ENCODE measurements at places on chromosomes 7 and 10.

- DNase-seq = no peak
Observed at GRCh38 chr7:155785536-155785935, 26.7 kb downstream of the SHH start.

DNA sequence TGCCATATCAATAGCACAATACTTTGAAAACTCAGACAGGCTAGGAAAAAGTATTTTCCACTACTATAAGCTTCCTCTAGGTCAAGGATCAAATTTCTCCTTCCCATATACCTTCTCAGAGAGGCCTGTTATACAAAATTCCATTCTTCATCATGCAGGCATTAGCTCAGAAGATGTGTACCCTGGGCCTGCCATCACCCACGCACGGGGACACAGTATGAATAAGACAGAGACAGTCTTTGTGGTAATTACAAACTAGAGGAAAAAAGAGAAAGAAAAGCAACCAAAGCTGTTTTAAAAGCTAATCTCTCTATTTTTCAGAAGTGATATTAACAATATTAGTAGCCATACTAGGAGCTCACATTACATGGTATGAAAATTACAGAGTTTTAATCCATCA is 236.8 kb upstream of the AOAH start:
- no peak for DNase-seq

- no peak for DNase-seq
Observed at GRCh38 chr7:93014410-93014809, 103.4 kb downstream of the SAMD9 start.

DNA sequence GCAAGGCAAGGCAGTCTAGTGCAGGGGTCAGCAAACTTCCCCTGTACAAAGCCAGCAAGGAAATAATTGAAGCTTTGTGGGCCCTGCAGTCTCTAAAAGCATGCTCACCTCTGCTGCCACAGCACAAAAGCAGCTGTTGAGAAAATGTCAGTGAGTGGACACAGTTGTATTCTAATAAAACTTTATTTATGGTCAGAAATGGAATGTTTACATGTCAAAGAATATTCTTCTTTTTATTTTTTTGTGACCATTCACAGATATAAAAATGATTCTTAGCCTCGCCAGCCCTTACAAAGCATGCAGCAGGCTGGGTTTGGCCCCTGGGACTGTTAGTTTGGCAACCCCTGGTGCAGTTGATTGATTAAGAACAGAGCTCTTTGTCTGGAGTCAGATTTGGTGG is 192.4 kb downstream of the BUB3 start:
- no peak for DNase-seq

DNA sequence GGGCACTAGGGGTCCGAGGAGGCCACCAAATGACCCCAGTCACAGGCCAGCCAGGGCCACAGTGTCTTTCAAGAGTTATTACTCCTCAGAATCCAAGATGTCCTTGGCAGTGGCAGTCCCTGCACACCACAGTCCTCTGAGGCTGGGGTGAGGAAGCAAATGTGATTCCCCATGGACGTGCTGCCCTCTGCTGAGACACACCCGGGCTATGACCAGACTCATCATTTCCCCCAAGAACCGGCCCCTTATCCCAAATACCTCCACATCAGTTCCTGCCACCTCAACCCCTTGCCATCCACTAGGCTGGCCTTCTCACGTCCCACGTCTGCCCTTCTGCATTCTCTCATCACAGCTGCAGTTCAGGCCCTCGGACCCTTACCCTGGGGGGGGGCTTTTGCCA is 5.0 kb downstream of the PRKAG2 start:
- DNase-seq = no peak

DNA sequence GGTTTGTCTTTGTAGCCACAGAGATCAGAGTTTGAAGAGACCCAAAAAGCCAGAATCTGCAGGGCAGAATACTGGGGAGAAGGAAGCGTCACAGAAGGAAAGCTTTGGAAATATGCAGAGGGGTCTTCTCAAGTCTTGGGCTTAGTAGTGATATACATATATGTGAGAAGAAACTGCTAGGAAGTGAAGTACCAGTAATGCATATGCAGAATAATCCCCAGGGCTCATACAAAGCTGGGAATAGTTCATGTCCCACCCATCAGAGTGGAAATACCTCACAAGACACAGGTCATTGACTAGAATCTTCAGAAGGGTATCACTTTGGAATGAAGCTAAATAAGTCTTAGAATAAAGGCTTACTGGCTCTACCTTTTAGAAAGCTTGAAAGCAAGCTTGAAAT is 39.6 kb downstream of the C10orf71 start:
- no peak for DNase-seq

- DNase-seq = no peak
Observed at GRCh38 chr10:101284101-101284743, 55.0 kb upstream of the LBX1 start.

DNA sequence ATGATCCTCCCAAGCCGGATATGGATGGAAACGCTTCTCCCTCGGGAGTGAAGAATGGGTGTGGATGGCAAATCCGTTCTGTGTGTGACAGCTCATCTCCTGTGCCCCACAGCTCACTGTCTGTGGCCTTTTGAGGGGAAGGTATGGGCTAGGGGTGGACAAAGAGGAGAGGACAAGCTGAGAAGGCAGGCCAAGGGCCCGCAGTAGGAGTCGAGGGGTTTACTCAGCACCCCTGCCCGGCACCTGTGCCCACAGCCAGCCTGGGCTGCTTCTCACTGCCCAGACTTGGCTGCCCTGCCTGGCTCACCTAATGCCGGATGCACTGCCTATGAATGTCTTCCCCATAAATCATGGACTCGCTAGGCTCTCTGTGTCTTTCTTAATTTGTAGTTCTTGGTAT is 503.8 kb downstream of the TCERG1L start:
- DNase-seq = no peak

GRCh38 chr7:6026011-6026819 is 5.0 kb upstream of the ANKRD61 start:
- no peak for DNase-seq

DNA sequence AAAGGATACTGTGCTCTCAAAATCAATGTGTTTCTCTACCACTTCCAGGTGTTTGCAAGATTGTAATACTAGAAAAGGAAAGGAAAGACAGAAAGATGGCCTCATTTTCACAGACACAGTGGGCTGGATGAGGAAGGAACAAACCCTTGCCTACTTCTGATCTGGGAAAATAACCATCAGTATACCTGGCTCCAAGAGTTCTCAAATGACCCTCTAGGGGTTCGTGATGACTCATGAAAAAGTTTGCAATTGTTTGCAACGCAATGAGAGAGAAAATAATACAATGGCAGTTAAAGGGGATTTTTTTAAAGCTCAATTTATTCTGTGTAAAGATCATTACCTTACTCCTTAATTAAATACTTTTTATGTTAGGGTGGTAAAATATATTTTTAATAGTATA is 197.6 kb upstream of the INHBA start:
- DNase-seq = no peak

- no peak for DNase-seq
Observed at GRCh38 chr10:126384269-126384873, 3.9 kb downstream of the ADAM12 start.

DNA sequence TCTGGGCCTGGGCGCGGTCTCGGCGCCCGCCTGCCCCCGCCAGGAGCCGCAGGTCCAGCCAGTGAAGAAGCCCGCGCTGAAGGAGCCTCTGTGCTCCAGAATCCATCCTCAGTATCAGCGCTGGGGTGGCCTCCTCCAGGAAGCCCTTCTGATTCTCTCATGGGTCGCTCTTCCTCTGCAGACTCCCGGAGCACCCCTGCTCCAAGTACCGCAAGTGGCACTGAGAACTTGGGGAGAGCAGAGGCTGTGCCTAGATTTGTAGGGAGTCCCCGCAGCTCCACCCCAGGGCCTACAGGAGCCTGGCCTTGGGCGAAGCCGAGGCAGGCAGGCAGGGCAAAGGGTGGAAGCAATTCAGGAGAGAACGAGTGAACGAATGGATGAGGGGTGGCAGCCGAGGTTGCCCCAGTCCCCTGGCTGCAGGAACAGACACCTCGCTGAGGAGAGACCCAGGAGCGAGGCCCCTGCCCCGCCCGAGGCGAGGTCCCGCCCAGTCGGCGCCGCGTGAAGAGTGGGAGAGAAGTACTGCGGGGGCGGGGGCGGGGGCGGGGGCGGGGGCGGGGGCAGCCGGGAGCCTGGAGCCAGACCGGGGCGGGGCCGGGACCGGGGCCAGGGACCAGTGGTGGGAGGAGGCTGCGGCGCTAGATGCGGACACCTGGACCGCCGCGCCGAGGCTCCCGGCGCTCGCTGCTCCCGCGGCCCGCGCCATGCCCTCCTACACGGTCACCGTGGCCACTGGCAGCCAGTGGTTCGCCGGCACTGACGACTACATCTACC is at the start of gene ALOX5:
Gene ALOX5 (plus strand): TSS at position 641 of the 774 bp plus-strand sequence. CDS start 64 bp downstream, at position 705.
- no peak for DNase-seq

GRCh38 chr7:129423700-129424410 is 10.4 kb upstream of the STRIP2 start:
- DNase-seq = no peak

- DNase-seq = no peak
Observed at GRCh38 chr10:27908231-27908630, 90.6 kb downstream of the ODAD2 start.

GRCh38 chr7:126799541-126799940 is 453.2 kb downstream of the GRM8 start:
- no peak for DNase-seq

GRCh38 chr10:77907462-77907861 is 19.1 kb downstream of the DLG5 start:
- DNase-seq = no peak

- no peak for DNase-seq
Observed at GRCh38 chr7:140982508-140982907, 32.2 kb downstream of the MRPS33 start.

GRCh38 chr7:156989766-156990535 is 20.5 kb downstream of the MNX1 start:
- no peak for DNase-seq

DNA sequence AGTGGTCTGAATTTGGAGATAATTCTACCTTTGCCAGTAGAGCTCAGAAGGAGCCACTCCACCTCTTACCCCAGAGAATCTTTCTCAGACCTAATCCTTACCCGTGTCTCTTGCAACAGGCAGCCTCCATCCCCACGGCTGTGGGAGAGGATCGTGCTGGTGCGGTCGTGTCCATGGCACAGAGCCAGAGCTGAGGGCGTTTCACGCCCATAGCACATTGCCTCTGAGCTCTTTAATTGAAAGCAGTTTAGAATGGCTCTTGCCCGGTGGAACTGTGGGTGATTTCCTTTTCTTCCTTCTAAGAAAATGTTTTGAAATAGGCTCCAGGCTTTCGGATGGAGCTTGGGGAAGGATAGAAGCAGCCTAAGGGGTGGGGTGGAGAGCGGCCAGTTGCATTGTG is 41.5 kb downstream of the PRF1 start:
- DNase-seq = no peak

- no peak for DNase-seq
Observed at GRCh38 chr10:118042336-118042735, 4.4 kb downstream of the RAB11FIP2 start.

DNA sequence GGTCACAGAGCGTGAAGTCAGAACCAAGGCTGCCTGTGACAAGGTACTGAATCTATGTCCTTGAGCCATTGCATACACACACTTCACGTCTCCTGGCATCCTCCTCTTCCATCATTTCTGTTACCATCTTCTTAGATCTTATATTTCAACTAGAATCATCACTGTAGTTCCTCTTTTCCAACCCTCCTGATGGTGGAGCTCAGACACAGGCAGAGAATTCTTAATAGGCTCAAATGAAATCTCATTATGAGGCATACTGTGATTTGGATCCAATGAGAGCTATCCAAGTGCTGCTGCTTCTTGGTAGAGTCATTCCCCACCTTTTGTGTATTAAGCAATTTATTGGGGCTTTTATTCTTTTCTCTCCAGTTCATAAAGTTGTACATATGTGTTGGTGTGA is 113.2 kb downstream of the CALCR start:
- DNase-seq = no peak

DNA sequence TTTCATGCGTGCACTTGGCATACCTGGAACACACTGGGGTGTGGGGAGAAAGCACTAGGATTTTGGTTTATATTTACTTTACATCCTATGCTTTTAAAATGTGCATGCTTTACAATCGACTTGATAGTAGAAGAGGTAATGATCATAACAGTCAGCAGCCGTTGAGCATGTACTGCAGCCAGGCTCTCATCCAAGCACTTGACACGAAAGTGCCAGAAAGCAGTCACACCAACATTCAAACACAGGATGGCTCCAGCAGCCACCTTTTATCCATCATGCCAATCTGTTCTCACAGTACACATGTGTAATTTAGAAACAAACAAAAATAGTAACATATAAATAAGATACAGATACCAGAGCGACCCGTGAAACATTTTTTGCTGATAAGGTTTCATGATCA is 1.2 kb upstream of the FAM241B start:
- no peak for DNase-seq

DNA sequence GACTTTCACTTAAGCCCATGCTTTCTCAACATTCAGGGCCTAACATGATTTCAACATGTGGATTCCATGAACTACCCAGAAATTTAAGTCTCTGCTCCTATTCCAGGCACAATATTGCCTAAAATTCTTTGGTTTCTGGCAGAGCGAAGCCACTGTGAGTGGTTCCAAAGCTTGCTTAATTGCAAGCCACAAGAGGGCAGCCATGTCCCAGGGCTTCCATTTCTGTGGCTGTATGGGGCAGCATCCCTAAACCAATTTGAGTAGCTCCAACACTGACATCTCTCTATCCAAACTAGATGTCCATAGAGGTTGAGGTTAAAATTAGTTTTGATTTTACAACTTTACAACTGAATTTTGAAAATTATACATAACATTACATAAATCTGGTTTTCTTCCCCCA is 56.3 kb upstream of the MDFIC start:
- no peak for DNase-seq

DNA sequence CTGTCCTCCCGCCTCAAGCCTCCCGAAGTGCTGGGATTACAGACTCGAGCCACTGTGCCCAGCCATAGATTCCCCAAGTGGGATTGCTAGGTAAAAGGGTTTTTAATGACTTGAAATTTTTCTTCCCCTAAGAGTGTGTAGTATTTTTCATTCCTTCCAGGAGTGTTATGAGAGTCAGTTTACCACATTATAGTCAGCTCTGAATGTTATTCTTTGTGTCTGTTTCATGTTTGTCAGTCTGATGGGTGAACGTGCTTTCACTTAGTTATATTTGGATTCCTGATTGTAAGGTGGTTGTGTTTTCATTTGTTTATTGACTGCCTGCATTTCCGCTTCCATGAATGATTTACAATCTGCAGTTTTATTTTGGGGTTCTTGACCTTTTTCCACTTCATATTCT is 6.3 kb downstream of the ZNF212 start:
- DNase-seq = no peak

- no peak for DNase-seq
Observed at GRCh38 chr7:128025819-128026218, 5.4 kb downstream of the LRRC4 start.

DNA sequence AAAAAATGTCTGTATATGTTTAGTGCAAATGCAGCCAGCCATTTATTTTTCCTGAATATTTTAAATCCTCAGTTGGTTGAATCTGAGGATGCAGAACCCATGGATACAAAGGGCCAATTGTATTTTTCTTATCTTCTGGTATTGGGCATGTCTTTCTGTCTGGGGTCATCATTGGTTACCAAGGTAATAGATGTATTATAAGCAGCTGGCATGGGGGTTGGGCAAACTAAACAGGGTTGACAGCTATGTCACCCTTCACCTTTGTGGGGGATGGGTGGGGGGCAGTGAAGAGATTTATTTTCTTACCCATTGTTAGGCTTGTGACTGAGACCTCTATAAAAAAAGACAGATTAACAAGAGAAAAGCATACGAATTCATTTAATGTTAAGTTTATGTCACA is 38.8 kb downstream of the CDHR3 start:
- no peak for DNase-seq

- no peak for DNase-seq
Observed at GRCh38 chr10:95237376-95238170, 43.5 kb downstream of the ACSM6 start.

GRCh38 chr7:21128062-21128817 is 299.6 kb upstream of the SP4 start:
- no peak for DNase-seq

- DNase-seq = no peak
Observed at GRCh38 chr7:101096957-101097347, 11.7 kb downstream of the TRIM56 start.
